ENCODE measurements at places on chromosomes 2 and 18. TPM values are rescaled to one million over a fixed set of nuclear protein-coding genes. Genes with fewer than 3 reads are reported as not detected.

TRABD2A gene
- total RNA-seq: 6.0 TPM

IL1R2 gene
- total RNA-seq: not detected

SPATA3 gene
- not detected for total RNA-seq

ROCK2 gene
- total RNA-seq: 30.0 TPM

CIB4 gene
- not detected for total RNA-seq

PTPRN gene
- total RNA-seq: 67.6 TPM
